ENCODE measurements at places on chromosomes 6 and 20.

- no peak for DNase-seq
These were observed 30.2 kb downstream of the SNX9 start for GRCh38 chr6:157853018-157853805.

DNA sequence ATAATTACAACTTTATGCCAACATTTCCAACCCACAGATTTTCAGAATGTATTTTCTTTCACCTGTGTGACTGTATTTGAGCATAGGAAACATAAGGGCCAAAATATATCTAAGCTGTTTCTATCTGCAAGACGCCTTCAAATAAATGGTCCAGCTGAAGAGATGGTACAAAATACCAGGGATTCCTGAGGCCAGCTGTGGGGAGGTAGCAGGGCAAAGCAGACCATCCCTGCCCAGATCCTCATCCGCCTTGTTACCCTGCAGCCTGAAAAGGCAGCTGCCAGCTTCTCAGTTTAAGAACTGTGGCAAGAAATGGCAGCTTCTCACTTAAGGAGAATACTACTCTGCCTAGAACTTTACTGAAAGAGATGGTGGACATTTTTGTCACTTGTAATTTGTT, 143.3 kb downstream of the KHDC1L start:
- no peak for DNase-seq

DNA sequence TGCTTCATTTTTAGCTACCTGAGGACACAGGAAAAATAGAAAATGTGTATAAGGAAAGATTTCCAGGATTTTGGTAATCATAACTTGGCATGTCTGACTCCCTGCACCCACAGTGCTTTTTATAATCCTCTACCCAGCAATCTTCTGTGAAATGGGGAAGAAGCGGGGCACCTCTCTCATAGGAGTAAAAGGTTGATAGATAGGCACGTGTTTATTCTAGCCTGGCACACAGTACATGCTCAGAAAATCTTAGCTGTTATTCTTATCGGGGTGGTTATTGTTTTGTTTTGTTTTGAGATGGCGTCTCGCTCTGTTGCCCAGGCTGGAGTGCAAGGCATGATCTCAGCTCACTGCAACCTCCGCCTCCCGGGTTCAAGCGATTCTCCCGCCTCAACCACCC, 87.7 kb upstream of the SALL4 start:
- DNase-seq: no peak

DNA sequence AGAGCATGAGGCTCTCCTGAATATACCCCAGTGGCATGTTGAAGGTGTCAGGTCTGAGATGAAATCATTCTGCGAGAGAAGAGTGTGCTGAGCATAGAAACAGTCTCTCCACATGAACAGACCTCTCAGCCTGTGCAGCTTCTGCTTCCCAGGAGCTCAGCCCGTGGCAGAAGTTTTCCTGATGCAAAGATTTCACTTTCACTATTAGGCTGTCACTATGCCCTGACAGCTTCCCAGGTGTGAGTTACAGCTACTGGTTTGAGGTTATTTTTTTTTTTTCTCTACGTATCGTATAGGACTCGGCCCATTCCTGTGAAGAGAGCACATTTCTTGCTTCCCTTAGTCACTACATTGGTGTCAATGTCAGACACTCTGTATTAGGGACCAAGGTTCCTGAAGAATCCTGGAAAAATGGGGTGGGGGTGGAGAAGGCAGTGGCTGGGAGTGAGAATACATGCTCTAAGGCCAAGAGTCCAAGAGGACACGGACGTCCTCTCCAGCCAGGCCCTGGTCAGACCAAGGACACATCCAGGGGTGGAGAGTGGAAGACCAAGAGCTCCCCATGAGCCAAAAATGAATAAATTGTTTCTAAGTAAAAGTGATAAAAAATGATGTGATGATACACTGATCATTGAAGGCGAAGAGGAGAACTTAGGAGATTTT, 121.2 kb upstream of the AKAP12 start:
- DNase-seq: no peak

DNA sequence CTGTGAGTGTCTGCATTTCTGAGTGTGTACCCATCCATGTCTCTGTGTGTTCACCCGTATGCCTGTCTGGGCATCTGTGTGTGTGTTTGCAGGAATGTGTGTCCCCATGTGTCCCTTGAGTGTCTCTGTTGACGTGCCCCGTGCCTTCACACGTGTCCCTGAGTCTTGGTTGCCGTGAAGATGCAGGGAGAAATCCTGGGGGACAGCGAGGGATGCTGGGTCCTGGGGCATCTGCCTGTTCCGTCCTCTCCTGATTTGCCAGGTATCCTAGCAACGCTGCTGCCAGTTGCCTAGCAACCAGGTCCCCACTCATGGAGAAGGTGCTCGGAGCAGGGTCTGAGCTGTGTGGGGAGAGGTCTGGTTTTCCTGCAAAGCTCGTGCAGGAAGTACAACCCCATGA, 6.0 kb upstream of the LKAAEAR1 start:
- no peak for DNase-seq

- DNase-seq: no peak
These were observed 35.5 kb downstream of the BANF2 start for GRCh38 chr20:17735206-17735804.

- no peak for DNase-seq
These were observed 252.4 kb downstream of the GMDS start for GRCh38 chr6:1993042-1993441.

DNA sequence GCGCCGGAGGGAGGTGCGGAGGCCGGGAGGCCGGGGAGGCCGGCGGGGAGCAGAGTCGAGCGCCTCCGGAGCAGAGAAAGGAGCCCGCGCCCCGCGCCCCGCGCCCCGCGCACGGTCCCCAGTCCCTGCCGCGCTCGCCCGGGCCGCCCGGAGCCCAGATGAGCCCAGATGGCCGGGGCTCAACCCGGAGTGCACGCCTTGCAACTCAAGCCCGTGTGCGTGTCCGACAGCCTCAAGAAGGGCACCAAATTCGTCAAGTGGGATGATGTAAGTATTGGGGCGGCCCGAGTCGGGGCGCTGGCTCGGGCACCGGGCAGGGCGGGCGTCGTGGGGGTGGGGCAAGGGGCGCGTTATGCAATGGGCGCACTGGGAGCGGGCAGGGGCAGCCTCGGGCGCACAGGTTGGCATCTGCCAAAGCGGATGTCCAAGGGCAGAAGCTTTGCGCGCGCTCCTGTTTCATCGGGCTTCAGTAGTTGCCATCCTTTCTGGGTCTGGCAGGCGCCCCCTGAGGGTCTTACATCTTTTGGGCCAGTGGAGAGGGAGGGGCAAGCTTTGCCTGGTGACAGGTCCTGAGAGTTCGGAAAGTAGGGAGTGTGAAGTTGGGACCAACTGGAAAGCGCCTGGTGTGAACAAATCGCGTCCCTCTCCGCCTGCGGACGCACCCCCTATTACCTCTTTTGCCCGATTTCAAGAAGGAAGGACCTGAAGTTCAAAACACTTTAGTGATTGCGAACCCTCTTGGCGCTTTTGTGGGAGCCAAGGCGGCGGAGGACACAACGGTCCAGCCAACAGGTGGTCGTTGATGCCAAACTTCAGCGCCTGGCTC, 631 bp downstream of the PLCB1 start:
- no peak for DNase-seq

DNA sequence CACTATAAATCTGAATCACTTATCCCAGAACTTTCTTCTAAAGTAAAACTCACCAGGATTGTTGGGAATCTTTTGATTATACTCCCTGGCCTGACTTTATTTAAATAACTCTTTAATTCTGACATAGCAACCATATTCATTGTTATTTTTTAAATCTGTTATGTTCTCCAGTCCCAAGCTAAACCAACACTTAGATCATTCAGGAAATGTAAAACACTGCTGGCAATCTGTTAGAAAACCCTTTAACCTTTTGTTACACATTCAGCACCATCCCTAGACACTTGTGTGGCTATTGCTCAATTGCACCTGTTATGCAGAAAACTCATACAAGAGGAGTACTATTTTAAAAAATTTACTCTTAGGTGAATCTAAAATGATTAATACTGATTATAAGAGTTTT, 101.8 kb upstream of the NHSL1 start:
- DNase-seq: no peak

DNA sequence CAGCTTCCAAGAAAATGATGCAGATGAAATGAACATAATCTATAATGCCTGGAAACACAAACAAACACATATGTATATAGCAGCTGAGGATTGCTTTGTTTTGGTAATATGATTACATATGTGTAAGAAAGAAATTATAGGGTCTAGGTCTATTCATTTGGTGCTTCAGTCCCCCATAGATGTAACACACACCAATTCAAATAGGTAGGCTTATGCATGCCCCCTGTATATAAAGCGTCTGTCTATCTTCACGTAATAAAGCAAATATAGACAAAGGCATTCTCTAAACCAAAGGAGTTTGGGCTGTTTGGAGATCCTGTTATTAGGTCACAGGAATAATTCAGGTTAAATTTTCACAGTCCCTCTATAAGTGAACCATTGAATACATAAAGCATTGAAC, 270.4 kb upstream of the SGK1 start:
- no peak for DNase-seq

DNA sequence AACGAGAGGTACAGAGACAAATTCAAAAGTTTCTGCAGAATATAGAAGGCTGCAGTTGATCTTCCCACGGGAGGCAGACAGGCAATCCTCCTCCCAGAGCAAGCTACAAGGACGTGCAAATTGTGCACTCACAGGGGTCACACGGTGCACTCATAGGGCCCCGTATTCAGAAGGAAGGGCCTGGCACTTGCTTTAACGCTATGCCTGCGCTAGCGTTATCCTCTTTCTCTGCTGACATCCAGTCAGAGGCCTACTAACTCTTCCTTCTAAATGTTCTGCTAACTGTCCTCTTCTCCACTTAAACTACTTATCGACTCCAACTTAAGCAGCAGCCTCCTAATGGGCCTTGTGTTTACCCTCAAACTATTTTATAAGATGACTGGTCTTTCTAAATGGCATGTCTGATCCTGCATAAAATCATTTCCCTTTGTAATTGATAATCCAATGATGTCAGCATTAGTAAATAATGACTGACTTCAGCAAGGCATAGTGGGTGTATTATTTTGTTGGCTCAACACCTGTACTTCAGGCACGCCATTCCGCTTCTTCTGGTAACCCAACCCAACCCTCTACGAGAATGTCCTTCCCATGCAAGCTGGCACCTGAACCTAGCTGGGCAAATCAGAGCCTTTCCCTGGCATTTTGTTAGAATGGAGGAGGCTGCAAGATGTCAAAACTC, 2.2 kb downstream of the IFNGR1 start:
- no peak for DNase-seq

DNA sequence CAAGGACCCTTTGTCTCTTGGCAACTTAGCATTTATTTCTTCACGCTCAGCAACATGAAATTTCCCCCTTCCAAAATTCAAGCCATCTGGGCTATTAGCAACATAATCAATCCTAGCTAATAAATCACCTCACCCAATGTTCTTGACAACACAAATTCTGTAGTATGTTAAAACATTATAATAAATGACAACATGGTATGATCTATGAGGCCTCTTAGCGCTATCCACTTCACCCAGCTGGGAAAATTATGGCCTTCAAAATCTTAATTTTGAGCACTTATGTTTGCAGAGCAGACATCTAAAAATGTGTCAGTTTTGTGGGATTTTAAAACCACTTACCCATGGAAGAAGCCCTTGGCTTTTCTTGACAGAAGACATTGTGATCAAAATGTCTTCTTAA, 181.9 kb downstream of the HDGFL1 start:
- DNase-seq: no peak

DNA sequence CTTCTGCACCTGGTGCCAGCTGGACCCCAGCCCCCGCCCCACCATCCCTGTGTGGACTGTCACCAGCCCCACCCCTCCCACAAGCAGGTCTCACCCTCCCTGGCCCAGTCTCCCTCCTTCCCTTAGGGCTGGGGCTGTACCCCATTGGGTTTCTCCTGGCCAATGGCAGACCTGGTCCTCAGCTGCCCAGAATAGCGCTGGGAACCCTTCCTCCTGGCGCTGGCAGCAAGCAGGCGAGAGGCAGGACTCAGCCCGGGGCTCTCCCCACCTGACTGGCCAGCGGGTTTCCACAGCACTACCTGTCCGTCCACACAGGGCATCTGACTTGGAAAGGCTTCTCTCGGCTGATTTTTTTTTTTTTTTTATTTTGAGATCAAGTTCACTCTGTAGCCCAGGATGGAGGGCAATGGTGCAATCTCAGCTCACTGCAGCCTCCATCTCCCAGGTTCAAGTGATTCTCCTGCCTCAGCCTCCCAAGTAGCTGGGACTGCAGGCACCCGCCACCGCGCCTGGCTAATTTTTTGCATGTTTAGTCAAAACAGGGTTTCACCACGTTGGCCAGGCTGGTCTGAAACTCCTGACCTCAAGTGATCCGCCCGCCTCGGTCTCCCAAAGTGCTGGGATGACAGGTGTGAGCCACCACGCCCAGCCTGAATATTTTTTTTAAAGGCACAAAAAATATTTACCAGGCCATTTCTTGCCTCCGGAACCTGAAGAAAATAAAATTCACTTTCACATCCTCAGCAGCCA, 21.6 kb upstream of the CHRNA4 start:
- DNase-seq: no peak

DNA sequence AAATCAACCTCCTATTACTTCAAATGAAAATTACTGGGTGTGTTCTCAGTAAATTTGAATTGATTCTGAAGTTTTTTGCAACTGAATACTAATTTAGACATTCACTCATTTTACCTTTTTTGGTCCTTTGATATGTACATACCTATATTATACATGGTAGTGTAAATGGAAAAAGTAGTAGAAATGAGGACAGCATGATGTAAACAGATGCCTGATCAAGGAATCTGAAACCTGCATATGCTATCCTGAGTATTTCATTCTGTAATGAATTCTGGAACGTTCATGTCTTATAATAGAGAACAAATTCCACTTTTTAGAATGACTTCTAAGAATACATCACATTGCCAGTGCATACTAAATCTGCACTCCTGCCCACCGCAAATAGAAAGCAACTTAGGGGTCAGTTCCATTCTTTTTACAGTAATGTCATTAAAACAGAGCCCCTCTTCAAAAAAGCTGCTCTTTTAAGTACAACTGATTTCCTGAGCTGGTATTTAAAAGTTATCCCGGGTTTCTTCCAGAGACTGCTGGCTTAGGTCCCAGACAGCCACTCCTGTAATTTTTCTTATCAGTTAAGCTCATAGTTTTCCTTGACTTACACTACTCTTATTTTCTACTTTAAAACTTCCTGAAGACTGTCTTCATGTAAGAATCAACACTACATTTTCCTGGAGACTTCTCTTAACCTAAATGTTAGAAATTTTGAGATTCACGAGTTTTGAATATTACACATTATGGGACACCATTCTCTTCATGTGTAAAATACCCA, 48.4 kb downstream of the MAP3K7 start:
- DNase-seq: no peak

- no peak for DNase-seq
These were observed 25.8 kb downstream of the SAMD5 start for GRCh38 chr6:147534116-147534860.

GRCh38 chr6:140537834-140538705, 1163.6 kb upstream of the CITED2 start:
- DNase-seq: no peak

DNA sequence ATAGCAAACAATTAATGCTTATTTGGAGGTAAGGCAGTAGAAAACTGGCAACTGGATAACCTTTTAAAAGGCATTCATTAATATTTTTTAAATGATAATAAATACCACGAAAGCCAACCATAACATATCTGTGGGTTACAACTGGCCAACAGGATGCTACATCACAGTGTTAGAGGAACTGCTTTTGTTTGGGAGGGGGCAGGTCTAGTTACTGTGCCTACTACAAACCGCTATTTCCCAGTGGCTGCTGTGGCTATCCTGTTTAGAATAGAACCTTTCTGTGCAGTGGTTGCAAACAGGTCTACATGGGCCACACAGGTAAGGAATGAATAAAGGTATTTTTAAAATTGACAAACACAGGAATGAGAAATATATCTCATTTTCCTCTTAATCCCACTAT, 976 bp downstream of the PIGT start:
- no peak for DNase-seq

- DNase-seq: no peak
These were observed 35.9 kb upstream of the TOX2 start for GRCh38 chr20:43878776-43879175.

Data from central memory CD8-positive, alpha-beta T cell (primary cell).